ENCODE measurements at places on chromosomes 5 and 9.
A peak's percentile ranks its signal among the peaks of the same experiment; 100 is the strongest.

DNA sequence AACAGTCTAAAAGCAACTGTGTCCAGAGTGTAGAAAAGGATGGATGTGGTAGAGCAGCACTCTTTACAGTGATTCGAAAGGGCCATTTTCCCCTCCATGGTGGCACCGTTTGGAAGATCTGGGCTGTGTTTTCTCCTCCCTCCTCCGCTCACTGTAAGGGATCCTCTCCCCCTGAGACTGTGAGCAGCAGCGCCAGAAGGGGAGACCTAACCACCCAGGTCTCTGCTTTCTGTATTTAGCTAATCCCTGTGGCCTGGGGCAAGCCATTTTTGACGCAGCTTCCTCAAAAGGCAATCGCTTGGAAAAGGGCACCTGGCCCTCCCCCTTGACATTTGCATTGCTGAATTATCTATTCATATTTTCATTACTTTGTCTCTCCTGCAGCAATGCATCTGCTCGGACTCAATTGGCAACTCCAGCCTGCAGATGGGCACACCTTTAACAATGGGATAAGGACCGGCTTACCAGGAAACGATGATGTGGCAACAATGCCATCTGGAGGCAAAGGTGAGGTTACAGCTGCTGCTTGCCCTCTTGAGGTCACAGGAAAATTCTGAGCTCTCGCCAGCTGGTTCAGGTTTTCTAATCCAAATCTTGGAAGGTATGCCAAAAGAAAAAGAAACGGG is 244.3 kb upstream of the WWC1 start:
- DNase-seq = no peak

DNA sequence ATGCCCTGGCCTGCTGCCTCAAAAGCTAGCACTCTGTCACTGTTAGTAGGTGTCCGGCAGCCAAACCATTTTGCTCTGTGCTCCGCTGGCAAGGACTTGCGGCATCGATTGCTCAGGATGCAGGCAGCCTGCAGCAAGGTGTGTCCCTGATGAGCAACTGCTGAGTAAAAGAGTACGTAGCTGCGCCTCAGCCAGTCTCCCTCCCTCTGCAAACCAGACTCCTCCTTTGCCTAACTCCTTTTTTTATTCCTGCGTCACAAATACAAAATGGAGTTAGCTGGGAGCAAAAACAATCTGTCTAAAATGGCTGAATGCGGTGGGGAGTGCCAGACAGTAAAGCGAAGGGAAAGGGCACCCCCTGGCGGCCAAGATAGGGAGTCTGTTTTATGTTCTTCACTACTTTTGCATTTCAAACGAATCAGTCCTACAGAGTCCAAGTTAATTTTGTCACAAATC is 61.1 kb downstream of the DIAPH1 start:
- no peak for DNase-seq

DNA sequence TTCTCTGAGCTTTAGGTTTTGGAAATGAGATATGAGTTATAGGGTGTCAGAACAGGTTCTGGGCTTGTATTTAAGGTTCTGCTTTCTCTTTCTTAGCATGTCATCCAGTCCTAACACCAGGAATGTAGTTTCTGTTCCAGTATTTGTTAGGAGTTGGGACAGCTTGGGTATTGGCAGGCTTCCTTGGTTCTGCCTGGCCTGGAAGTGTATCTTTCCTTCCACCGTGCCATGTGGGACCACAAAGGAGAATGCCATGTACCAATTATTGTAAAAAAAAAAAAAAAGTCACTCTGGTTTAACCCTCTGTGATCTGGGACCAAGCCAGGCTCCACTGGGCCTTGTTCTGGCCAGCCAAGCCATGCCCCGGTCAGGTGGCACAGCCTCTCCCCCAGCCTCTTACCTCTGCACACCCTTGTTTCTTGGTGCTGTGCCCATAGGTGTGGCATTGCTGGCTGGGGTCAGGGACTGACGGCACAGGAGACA is 47.8 kb downstream of the ARHGAP26 start:
- no peak for DNase-seq

DNA sequence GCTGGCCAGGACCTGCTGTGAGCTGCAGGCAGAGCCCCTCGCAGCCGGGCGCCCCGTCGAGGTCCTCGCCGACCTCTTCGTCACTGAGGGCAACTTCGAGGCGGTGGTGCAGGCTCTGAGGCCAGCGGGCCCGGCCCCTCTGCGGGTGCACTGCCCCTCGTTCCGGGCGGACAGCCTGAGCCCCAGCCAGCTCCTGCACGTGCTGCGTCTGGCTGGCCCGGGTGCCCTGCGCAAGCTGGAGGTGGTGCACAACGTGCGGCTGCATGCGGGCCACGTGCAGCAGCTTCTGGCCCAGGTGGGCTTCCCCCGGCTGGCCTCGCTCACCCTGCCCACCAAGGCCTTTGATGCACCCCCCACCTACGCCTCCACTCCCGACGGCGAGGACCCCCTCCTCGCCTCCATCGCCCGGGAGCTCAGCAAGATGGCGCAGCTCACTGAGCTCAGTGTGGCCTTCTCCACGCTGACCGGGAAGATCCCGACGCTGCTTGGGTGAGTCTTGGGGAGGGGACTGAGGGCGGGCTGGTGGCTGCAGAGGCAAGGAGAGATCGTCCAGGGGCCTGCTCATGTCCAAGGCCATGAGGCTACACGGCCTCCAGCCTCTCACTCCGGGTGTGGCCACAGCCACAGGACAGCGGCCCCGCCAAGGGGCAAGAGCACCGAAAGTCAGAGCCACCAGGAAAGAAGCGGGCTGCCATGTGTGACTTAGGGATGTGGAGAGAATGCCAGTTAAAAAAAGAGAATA is 825 bp downstream of the LRRC14B start:
- no peak for DNase-seq

GRCh38 chr9:23307731-23308513 is 518.1 kb downstream of the ELAVL2 start:
- no peak for DNase-seq

DNA sequence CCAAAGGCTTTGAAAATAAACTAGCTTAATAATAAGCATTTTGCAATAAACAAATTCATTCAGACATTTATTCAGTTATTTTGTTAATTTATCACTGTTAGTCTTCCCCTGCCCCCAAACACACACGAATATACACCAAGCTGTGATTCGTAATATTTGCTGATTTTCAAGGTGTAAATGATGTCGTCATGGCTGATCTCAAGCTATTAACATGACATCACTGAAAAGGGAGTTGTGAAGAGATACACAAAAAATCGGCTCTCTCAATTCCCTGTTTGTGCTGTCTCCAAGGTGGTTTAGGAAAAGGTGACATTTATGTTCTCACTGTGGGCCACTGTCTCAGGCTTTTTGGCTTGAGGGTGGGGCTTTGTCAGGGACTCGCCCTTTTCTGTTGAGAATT is 413.3 kb downstream of the CDH9 start:
- DNase-seq = no peak

DNA sequence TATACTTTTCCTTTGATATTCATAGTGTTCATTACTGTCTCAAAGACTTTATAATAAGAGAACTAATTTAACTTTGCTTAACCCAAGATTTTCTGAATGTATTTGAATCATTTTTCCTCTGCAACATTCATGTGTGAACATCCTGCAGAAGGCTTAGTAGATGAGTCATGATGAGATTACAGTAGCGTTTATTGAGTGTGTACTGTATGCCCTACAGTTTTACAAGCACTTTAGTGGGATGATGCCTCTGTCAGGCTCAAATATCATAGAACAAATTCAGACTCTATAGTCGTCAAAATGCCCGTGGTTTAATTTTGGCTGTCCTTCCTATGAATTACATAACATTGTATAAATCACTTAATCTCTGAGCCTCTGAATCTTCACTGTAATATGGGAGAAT is 41.2 kb downstream of the FYB1 start:
- no peak for DNase-seq

- no peak for DNase-seq
These were observed 3.2 kb downstream of the HNRNPH1 start for GRCh38 chr5:179620293-179620692.

DNA sequence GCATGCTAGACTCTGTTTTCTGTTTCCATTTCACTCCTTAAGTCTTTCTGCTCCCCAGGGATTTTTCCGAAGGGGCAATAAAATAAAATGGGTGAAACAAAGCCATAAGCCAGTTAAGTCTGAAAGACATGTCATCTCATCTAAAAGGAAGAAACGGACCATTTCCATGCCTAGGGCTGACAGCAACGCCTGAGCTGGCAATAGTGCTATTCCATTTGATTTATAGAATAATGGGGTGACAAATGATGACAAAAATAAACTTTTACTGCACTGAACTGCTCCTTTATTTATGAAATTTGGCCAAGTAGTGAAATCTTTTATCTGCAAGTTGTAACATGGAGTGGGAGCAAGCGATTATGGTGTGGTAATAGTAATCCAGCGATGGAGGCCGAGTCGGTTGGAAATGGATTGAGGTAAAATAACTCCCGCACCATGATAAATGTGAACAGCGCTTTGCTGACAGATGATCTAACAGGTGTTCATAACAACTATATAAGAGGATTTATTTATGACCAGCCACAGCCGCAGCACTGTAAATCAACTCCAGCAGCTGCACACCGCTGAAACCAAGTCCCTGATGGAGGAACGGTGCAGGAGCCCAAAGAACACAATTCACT is 219.8 kb upstream of the TBCA start:
- DNase-seq = no peak

DNA sequence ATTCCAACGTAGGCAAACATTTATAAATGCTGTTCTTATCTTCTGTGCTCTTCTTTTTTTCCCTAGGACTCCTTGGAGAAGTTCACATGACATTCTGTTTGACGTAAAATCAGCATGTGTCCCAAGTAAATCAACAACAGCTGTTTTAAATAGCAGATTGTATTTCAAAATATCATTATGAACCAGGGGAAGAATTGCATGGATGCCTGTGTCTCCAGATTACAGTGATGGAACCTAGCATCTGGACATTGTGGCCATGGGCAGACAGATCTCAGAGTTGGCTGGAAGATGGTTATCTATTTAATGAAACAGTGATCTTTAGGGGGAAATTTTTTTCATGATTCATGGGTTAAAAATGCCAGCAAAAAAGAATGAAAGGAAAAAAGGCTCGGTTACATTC is 222.0 kb downstream of the MAN2A1 start:
- DNase-seq = no peak

DNA sequence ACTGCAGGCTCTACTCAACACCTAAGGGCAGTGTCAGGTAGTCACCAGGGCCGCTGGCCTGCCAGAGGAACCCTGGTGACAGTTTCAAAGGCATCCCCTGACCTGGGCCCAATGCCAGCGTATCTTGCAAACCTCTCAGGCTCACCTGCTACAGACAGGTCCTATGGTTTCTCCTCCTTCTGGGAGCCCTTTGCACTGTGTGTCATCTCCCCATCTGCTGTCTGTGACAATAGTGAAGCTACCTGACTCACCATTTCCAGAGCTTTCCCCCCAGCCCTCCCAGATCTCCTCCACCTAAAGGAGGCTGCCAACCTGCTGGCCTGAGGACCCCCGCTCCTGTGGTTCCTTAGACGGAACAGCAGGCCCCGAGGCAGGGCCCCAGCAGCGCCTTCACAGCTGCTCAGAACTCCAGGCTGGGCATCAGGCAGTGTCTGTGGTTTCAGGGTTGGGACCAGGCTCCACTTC is 203.1 kb downstream of the FSTL4 start:
- DNase-seq = no peak

DNA sequence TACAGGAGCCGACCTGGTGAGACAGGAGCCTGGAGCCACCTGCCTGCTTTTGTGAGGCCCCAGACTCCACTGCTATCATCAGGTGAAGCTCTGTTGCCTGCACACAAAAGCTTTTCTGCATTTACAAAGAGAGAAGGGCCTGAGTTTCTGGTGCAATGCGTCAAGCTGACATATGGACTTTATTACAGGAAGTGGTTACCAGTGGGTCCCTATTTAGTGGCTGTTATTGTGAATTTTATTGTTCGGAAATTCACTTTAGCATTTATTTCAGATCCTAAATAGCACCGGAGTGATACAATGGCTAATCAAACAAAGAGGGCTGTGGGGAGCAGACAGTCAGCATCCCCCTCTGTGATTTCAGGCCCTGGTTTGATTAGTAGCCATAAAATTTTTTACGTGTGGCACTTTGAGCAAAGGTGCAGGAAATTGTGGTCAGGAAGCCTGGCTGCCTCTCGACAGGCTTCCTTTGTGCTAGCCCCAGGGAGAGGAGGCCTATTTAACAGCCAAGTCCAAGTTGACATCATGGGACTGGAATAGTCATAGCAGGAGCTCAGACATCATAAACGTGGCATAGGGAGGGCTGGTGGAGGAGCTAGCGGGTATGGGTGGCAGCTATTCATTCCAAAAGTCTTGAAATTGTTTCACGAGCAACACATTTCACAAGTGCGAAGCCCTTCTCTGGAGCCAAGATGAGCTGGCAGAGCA is 8.4 kb downstream of the TGFBI start:
- DNase-seq = no peak

GRCh38 chr9:108188976-108189375 is 666.8 kb downstream of the ACTL7B start:
- no peak for DNase-seq

GRCh38 chr9:112179816-112180215 is 4.7 kb upstream of the SUSD1 start:
- no peak for DNase-seq

GRCh38 chr5:88256872-88257271 is 11.8 kb downstream of the TMEM161B start:
- DNase-seq = no peak

DNA sequence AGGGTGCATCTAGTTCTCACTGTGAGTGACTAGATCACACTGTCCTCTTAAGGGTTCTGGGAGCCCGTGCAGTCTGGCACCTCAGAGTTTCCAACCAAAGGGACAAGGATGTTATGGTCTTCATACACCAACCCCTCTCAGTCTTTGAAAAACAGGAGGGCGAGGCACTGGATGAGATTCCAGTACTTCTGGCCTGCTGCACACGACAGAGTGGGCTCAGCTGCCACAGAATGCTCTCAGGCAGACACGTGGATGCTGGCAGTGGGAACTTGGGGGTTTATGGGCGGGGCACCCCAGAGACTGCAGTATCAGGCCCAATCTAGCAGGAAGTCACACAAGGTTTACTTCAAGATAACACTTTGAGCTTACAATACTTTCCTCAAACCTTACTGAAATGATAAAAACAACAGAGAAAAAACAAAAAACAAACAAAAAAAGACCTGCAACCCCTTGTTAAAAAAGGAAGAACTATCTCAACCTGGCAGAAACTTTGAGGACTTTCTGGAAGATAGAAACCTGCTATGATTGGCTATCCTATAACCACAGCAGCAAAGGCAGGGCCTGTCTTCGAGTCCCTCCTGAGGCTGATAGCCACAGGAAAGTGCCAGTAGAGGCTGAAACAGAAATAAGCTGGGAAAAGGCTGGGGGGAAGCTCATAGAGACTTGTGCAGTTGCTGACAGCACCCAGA is 28.3 kb upstream of the TGFBR1 start:
- no peak for DNase-seq

DNA sequence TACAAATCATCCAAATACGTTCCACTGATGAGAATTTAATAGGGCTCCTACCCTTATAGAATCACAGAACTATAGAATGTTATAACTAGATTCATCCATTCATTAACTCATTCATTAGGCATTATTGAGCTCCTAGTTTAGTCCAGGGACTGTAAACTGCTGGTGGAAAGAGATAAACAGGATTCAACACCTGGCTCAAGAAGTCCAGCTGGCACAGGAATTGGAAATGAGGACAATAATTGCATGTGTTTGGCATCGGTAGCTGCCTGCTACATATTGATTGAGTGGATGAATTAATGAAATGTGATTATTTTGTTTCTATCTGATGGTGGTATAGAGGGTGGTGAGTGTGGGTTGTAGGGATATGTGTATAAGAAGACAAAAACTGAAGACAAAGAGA is 100.8 kb upstream of the TLE1 start:
- no peak for DNase-seq

GRCh38 chr5:33969572-33970452 is 14.7 kb downstream of the SLC45A2 start:
- peak; percentile 44 for DNase-seq
